Kidney epithelial cell (primary cell): ENCODE measurements at places on chromosomes 16 and 17. TPM values are rescaled to one million over a fixed set of nuclear protein-coding genes. Genes with fewer than 3 reads are reported as not detected.

PPM1D gene
- 13.6 and 14.2 TPM in 2 replicates for total RNA-seq

DNA sequence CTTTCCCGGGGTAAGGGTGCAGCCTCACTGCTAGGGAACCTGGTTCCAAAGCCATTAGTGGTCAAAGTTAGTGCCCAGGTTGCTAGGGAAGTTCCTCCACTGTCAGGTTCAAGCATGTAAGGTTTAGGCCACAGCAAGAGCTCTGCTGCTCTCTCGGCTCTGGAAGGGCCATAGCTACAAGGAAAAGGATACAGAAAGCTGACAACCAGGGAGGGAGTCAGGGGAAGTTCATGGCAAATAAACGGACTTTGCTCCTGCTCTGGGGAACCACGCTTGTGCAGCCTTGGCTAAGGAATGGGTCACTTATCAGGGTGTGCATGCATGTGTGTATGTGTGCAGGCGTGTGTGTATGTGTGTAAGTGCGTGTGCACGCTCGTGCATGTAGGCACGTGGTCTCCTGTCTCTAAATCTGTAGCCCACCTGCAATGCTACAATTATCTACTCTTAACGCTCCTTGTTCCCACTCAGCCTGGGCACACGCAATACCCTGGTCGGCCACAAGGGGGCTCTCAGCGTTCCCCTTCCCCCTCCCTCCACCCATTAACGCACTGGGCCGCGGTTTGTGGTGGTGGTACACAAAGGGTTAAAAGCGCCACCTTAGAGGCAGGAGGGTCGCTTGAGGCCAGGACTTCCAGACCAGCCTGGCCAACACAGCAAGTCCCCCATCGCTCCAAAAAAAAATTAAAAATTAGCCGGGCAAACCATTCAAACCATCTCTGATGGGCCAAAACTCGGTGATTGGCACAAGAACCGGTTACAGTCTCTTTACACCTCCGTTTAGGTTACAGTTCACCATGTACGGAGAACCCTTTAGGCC, 48.4 kb upstream of the KDM8 start:
- DNase-seq = no peak

DNA sequence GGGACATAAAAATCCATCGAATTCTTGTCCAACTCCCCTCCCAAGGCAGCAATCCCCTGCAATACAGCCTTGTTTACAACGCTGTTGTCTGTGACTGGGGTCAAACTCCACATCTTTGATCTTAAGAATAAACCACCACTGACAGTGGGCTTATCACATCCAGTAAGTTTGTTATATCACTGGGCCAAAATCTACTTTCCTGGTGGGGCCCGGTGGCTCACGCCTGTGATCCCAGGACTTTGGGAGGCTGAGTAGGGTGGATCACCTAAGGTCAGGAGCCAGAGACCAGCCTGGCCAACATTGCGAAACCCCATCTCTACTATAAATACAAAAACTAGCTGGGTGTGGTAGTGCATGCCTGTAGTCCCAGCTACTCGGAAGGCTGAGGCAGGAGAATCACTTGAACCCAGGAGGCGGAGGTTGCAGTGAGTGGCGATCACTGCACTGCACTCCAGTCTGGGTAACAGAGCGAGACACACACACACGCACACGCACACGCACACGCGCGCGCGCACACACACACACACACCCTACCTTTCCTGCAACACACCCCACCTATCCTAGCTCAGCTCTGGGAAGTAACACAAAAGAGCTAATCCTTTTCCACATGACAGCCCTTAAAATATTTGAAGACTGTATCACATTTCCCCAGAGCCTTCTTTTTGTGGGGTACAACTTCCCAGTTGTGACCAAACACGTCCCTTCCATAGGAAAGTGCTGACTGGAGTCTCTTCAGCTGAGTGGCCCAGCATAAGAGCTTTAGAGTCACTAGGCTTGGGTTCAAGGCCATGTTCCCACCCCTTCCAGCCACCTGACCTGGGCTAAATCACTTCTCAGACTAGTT, 20.9 kb upstream of the ABCC1 start:
- no peak for DNase-seq

EIF3CL gene
- total RNA-seq = 180 and 310 TPM in 2 replicates

DNA sequence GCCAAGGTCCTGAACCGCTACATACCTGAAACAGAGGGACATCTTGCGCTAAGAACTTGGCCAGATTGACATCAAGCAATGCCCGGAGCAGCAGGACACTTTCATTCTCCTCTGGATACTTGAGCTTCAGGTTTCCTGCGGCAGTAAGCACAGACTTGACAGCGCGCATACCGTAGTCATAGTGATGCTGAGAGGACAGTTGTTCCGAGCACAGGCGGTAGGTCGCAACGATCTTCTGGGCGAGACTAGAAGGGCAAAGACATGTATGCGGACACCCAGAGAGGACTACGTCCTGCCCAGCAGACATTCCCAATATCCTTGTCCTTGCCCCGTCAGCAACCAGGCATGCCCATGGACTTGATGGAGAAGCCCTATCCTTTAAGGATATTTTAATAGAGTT, 112.9 kb downstream of the DNAH3 start:
- DNase-seq = no peak

GRCh38 chr17:72244494-72244893, 123.7 kb downstream of the SOX9 start:
- no peak for DNase-seq

DNA sequence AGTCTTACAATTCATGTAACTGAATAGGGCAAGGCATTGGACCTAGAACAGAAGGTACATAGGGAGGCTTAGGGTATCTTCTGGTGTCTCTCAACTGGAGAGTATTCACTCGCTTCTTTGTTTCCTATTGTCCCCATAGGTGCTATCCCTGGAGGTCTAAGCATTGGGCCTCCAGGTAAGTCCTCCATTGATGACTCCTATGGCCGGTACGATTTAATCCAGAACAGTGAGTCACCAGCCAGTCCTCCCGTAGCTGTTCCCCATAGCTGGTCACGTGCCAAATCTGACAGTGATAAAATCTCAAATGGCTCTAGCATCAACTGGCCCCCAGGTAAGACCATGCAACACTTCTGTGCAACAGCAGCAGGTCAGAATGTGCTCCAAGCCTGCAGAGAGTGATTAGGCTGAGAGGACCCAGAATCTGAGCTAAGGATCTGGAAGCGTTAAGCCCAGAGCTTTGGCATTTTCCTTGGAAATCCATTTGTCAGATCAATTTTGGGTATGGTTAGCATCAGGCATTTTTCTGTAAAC, 35.7 kb downstream of the TMC6 start:
- no peak for DNase-seq

KRTAP4-1 gene
- not detected in 2 replicates for total RNA-seq

PIK3R5 gene
- total RNA-seq = 0.96 and 1.7 TPM in 2 replicates

DNA sequence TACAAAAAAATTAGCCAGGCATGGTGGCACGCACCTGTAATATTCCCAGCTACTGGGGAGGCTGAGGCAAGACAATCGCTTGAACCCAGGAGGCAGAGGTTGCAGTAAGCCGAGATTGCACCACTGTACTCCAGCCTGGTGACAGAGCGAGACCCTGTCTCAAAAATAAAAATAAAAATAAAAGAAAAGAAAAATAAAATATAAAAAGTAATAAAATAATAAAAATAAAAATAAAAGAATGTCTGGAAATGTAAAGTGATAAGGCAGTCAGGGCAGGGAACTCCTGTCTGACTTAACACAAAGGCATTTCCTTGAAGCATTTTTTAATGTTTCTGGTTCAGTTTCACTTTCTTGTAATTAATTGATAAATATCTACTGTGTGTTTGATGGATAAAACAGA, 34.7 kb upstream of the DNAJA2 start:
- DNase-seq = no peak

- DNase-seq = no peak
These were observed 79.7 kb downstream of the PLD6 start for GRCh38 chr17:17126131-17127110.

DNA sequence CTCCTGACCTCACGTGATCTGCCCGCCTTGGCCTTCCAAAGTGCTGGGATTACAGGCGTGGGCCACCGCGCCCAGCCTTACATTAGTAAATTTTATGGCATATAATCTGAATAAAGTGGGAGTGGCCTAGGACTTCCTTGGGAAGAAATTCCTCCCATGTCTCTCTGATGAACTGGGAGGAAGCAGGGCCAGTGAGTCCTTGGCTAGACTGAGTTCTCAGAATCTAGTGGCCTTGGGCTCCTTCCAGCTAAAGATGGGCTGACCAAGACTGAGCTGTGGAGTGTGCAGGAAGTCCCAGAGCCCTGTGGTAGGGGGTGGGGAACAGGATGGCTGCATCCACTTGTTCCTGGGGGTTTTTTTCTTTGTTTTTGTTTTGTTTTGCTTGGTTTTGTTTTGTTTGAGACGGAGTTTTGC, 10.0 kb upstream of the NAGLU start:
- DNase-seq = no peak
